ENCODE measurements at places on chromosomes 12 and 14.
A peak's percentile ranks its signal among the peaks of the same experiment; 100 is the strongest.

GRCh38 chr12:123962513-123962912 lies 10.1 kb downstream of the CCDC92 start:
- no peak for DNase-seq

DNA sequence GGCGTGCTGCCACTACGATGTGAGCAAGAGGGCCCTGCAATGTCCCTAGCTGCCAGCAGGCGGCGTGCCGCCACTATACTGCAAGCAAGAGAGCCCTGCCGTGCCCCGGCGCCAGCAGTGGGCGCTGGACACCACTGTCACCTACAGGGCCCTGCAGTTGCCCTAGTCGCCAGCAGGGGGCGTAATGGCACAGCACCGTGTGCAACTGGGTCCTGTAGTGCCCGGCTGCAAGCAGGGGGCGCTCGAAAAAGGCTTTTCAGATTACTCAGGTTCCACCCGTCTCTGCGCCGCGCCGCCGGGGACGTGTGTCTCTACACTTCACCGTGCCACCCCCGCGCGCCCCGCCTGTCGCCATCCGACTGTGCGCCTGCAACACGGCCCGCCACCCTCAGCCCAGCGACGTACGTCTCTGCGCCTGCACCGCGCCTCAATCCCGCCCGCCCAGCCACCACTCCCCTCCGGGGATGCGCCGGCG lies 1356.9 kb downstream of the TMEM121 start:
- DNase-seq, result peak; percentile 58

GRCh38 chr12:19953734-19954133 lies 414.6 kb upstream of the PDE3A start:
- no peak for DNase-seq

GRCh38 chr14:21262410-21262809 lies 6.8 kb downstream of the HNRNPC start:
- DNase-seq, result no peak

GRCh38 chr14:65348137-65348536 lies 64.4 kb upstream of the FUT8 start:
- DNase-seq, result no peak

GRCh38 chr14:74645244-74645643 lies 33.2 kb upstream of the LTBP2 start:
- no peak for DNase-seq

DNA sequence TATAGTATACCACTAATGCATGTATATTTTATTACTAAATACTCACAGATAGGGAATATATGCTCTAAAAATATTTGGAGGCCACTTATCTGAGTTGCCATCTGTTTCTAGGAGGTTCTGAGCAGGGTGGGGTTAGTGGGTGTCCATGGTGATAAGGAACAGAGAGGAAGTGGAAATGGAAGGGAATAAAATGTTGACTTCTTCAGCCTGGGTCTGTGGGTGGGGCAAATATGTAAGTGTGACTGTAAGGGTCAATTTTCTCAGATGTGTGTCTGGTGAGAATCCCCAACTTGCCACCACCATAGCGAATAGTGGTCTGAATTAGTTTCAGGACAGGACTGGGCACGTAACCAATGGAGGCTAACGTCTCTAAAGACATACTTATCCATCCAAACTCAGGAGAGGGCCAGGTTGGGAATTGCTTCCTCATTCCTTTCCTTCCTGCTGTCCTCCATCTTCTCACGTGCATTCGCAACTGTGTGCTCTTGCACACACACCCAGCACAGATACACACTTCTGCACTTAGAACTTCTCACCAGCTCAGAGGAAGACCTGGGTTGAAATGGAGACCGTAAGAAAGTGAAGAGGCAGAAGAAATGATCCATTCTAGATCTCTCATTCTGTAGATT lies 54.2 kb upstream of the GZMB start:
- no peak for DNase-seq

DNA sequence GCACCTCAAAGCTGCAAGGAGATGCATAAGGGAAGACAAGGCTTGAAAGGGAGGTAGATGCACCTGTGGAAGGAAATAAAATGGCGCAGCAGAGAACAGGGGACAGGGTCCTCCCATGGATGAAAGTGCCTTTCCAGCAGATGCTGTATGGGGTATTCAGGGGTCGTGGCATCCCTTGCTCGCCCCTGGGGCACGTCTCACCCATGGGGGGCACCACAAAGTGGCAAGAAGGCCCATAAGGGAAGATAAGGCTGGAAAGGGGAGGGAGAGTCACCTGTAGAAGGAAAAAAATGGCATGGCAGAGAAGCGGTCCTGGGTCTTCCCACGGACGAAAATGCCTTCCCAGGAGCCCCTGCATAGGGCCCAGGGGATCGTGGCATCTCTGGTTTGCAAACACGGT lies 265.1 kb downstream of the ALG10 start:
- DNase-seq, result no peak

GRCh38 chr14:89773644-89774316 lies 180.8 kb downstream of the EFCAB11 start:
- peak; percentile 83 for DNase-seq

- DNase-seq, result no peak
These were observed 735 bp upstream of the VASH1 start for GRCh38 chr14:76760331-76761135.

DNA sequence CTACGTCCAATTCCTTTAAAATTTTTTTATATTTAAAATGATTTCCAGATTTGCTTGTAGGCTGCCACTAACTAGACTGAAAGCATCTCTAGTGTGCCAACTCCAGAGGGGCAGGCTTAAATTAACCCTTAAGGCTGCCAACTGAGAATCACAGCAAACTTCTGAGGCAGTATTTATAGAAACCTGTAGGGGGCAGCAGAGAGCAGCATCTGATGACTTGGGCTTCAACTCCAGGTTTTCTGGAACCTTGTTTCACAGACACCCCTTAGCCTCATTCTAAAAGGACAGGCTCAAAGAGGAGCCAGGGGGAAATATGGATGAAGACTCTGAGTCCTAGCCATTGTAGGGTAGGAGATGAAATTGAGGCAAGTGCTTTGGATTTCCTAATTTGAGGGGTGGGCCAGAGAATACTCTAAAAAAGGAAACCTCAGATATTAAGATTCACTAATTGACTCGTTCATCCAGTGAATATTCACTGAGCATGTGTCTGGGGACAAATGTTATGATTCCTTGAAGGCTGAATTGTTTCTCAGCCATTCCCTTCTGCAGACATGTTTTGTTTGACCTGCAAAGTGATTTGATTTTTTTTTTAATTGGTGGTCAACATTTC lies 63.3 kb upstream of the HSPB8 start:
- DNase-seq, result no peak

- no peak for DNase-seq
These were observed 112.2 kb upstream of the FKBP4 start for GRCh38 chr12:2682296-2683251.

DNA sequence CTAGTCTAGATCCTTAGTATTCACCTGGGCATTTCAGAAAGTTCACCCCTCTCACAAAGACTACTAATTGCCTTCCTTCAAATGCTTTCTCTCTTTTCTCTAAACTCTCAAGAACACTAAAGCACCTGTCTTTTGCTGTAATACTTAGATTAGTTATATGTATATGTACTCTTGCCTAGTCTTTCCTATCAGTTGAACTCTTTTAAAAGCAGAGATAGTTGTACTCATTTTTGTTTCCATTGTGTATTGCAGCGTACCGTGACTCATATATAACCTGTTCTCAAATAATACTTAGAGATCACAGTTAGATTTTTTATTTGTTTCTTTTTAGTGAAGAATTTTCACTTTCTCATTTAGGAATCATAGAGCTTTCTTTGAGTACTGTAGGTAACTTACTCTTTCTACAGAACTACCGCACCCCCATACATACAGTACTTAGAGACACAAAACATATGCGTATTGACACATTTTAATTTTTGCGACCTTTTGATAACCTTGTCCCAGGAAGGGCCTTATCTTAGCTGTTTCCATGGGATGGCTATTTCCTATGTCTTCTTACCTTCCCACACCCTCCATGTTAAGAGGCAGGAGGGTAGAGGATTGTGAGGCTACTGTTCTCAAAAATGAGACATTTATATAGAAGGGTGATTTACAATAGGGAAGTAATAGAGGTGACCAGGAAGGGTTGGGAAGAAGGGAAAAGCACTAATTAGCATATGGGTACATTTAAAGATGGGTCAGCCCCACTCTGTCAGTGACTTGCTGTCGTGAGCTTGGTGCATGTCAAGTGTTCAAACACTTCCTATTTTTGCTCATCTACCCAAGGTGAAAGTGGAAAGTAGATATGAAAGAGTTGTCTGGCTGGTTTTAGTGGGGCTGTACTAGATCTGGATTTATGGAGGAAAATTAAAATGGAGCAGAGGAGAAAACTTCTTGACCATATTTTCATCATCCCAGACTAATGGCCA lies 74.3 kb downstream of the PLEKHA5 start:
- DNase-seq, result no peak

- DNase-seq, result no peak
These were observed 128.7 kb upstream of the RAP1B start for GRCh38 chr12:68482014-68482413.

DNA sequence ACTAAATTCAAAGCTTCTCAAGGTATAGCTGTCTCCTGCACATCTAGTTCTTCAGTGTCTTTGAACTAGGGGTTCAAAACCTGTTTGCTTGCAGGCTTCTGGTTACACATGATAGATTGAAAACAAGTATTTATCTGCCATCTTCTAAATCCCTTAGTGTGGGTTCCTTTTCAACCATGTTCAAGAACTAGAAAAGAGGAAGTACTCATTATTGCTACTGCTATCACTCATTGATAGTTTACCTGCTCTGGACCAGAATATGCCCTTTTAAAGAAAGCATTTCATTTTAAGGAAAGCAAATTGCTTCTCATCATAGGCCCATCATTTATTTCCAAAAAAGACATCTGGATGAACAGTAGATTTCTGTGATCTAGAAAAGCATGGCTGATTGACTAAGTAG lies 37.1 kb upstream of the VSX2 start:
- DNase-seq, result no peak

- DNase-seq, result no peak
These were observed 540.5 kb upstream of the FBXO33 start for GRCh38 chr14:39972704-39973103.

GRCh38 chr12:100251917-100252316 lies 15.0 kb downstream of the DEPDC4 start:
- no peak for DNase-seq

DNA sequence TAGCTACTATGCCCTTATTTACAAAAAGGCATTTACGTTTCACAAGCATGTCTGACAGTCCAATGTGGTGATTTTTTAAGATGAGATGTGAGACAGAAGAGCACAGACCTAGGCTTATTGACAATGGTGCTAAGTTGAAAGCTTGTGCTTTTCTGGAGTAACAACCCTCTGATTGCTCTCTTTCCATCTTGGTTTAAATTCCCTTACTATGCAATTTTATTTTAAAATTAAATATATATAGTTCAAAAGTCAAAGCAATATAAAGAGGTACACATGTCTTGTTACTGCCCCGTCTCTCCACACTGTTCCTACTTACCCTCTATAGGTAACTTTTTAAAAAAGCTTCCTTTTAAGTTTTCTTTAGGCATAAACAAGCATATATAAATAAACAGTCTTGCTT lies 39.4 kb upstream of the BBS10 start:
- no peak for DNase-seq

GRCh38 chr12:105945880-105946279 lies 192.9 kb downstream of the NUAK1 start:
- DNase-seq, result no peak

DNA sequence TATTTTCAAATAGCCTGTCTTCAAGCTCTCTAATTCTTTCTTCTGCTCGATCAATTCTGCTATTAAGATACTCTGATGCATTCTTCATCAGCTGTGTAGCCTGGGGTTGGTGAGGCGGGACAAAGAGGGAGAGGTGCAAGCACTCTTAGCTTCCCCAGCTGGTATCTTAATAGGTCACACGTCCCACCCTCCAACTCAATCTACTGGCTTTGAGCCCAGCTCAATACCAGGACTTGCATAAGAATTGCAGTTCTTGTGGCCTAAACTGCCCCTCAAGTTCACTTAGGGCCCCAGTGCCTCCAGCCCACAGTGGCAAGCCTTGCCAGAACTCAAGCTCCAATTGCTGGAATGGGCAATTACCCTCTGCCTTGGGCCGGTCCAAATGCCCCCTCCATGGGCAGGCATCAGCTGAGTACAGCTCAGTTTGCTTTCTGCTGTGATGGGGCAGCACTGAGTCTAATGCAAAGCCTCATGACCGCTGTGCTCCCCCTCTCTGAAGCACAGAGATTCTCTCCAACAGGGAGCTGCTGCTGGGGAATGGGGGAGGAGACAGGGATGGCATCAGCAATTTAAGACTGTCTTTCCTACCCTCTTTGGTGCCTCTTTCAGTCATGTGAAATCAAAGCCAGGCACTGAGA lies 5.6 kb upstream of the SPATA7 start:
- DNase-seq, result no peak

GRCh38 chr14:33834466-33835260 lies 116.2 kb downstream of the EGLN3 start:
- no peak for DNase-seq

DNA sequence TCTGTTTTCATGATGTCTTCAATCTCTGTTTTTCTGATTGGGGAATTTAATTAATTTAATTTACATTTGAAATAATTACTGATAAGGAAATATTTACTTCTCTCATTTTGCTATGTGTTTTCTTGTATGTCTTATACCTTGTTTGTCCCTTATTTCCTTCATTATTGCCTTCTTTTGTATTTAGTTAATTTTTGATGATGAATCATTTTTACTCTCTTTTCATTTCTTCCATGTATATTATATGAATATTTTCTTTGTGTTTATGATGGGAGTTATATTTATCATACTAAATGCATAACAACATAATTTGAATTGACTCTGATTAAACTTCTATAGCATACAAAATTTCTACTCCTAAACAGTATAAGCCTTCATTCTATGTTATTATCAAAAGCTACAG lies 309.6 kb downstream of the LRFN5 start:
- DNase-seq, result no peak

GRCh38 chr14:71856199-71856919 lies 75.9 kb upstream of the RGS6 start:
- DNase-seq, result peak; percentile 46

DNA sequence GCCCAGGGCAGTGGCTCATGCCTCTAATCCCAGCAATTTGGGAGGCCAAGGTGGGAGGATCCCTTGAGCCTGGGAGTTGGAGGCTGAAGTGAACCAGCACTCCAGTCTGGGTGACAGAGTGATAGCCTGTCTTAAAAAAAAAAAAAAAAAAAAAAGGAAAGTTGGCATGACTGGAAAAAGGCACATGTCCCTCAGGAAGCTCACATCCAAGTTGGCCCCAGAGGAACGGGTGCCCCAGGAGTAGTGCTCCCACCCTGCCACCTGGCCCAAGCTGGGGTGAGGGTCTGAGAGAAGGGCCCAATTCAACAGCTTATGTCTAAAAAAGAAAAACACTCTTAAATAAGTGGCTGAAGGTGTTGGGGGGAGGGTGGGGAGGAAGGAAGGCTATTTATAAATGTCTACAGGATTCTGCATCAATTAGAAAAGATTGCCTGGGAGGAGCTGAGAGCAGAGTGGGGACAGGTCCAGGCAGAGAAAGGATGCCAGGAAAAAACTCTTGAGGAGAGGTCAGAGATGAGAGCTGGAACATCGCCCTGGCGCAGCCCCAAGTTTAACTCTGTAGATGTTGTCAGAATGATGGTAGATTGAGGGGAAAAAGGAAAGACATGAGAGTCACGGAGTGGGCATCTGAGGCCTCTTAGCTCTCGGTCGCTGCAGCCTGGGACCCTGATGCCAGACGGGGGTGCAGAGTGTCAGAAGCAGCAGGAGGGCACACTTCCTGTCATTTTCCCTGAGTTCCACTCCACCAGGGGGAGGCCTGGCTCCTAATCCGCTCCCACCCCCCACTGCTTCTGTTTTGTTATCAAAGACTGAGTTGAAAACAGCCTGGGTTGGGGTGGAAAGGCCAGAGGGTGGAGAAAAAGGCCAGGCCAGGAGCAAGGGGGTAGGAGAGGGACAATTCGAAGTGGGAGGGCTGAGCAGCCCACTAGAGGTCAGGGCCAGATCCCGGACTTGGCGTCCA lies 7.3 kb downstream of the SPRYD3 start:
- no peak for DNase-seq

All from GM06990 (cell line).